ENCODE measurements at places on chromosomes 12 and 14.
A peak's percentile ranks its signal among the peaks of the same experiment; 100 is the strongest.

DNA sequence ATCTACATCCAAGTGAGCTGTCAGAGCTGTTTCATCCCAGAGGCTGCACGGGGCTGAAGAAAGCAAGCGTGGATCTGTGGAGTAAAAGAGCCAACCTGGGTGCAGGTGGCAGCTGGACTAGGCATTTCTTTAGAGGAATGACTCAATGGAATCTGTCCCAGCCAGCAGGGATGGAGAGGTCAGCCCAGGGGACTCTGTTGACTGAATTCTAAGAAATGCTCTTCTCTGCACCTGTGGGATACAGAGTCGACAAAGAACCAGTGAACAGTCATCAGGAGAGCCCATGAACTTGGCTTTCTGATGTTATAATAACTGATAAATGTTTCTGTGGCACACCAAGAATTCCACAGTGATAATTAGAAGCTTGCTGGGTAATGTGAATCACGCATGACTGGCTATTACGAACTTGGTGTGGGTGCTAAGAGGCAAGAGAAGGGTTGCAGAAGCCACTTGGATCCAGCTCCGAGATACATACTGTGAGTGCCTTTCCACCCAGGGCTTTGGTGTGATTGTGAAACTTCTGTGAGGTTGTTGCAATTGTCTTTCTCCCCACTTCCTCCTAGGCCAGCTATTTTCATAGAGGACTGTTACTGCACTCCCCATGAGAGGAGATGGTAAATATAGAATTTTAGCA lies 16.2 kb downstream of the PYGL start:
- DNase-seq = no peak

- peak; percentile 18 for DNase-seq
Observed at GRCh38 chr14:92160619-92161018, 38.9 kb downstream of the CPSF2 start.

DNA sequence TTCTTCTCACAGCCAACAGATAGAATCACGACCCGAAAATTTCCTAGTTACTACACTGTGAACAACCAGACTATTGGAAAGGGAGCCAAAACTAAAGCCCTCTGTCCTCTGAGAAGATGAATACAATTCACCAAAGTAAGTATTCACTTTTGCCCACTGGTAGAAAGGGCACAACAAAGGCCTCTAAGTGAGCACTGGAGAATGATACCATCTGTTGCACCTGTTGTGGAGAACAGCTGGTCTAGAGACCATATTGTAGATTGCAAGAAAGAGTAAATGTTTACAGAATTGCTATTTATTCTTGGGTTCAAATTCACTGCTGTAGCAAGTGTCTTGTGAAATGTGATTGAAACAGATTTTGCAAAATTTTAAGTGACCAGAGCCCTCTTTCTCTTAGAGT lies 46.9 kb upstream of the ANO6 start:
- DNase-seq = no peak

DNA sequence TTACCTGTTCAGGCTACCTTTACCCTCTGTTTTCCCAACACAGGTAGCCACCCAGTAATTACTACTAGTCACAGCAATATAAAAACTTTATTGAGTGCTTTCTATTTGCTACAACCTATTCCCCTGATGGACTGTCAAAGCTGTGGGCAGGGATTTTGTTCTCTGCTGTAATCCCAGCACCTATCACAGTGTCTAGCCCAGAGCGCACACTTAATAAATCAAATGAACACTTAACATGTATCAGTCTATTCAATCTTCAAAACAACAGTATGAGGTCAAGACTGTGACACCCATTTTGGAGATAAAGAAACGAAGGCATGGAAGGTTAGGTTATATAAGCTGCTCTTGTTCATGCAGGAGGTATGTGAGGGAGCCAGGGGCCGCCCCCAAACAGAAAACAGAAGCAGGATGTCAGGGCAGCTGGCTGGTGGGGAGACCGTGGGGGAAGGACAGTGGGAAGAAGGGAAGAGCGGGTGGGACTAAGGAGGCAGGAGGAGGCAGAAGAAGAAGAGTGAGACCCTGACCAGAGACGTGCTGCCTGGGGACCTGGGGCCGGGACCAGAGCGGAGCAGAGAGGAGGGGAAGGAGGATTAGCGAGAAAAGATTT lies 1.7 kb downstream of the TNFRSF1A start:
- DNase-seq = no peak

- DNase-seq = no peak
Observed at GRCh38 chr14:32722631-32723183, 216.0 kb upstream of the NPAS3 start.

DNA sequence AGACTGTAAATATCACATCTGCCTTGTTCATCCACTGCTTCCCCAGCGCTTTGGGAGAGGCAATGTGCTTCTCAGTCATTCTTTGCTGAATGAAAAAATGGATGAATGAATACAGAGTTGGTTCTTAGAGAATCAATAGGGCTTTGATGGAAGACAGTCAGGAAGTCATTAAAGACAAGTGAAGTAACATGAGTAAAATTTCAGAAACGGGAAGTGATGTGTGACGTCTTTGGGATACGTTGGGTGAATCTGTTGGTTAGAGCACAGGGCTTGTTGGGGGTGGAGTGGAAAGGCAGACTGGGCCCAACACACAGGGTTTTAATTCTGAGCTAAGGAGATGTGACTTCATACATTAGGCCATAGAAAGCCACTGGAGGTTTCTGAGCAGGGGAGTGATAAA lies 39.0 kb upstream of the NRXN3 start:
- DNase-seq = no peak
